AG04450 (cell line): ENCODE measurements at places on chromosomes 3 and 15.

DNA sequence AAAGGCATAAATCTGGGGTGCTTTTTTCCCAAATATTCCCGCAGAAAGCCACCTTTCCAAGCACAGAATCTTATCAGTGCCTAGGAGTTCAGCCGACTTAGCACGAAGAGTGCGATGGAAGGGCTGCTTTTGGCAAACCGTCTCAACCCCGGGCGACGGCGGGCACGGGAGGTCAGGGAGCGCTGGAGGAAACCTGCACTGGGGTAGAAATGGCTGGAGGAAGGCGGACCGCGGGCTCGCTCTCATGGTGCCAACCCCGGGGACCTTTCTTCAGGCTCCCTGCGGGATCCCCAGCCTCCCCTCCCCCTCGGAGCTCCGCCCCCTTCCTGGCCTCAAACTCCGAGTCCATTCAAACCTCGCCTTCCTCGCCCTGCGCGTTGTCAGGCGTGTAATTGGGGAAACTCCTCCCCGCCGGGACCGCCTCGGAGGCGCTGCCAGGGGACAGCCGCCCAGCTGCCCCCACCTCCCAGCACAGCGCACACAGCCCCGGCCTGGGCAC, at the start of gene GABRG3:
Gene GABRG3 (plus strand): TSS at position 470 of the 499 bp plus-strand sequence.
- no peak for DNase-seq

- no peak for DNase-seq
Measured at GRCh38 chr15:66039117-66039871, 170.0 kb downstream of the RAB11A start.

- no peak for DNase-seq
Measured at GRCh38 chr3:190077395-190078045, 43.2 kb downstream of the P3H2 start.

DNA sequence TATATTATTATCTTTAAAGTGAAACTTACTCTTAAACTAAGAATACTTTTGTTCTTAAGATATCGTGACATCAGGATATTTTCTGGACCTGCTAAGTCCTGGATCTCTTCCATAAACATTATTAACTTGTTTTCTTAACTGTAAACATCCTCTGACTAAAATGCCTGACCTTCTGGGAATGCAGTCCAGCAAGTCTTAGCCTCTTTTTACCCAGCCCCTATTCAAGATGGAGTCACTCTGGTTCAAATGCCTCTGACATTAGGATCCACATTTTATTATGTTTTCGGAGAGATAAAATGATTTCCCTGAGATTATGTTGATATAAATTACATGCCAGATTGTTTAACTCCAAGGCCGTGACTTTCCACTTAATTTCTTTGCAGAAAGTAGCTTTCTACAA, 37.6 kb downstream of the OSTN start:
- DNase-seq, result peak; percentile 36

DNA sequence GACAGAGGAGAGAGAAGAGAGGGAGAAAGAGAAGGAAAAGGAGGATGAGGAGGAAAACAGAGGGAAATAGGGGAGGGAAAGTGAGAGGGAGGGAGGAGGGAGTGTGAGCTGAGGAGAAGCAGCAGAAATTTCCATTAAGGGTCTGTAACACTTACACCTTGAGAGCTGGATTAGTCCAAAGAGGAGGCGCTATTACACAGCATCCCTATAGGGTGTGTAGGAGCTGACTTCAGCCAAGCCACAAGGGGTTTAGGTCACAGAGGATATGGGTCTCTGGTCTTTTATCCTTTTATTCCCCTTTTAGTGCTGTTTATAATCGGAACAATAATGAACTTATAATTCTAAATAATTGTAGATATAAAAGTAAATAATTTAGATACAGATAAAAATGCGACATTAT, 230.4 kb downstream of the GABRG3 start:
- DNase-seq, result no peak

DNA sequence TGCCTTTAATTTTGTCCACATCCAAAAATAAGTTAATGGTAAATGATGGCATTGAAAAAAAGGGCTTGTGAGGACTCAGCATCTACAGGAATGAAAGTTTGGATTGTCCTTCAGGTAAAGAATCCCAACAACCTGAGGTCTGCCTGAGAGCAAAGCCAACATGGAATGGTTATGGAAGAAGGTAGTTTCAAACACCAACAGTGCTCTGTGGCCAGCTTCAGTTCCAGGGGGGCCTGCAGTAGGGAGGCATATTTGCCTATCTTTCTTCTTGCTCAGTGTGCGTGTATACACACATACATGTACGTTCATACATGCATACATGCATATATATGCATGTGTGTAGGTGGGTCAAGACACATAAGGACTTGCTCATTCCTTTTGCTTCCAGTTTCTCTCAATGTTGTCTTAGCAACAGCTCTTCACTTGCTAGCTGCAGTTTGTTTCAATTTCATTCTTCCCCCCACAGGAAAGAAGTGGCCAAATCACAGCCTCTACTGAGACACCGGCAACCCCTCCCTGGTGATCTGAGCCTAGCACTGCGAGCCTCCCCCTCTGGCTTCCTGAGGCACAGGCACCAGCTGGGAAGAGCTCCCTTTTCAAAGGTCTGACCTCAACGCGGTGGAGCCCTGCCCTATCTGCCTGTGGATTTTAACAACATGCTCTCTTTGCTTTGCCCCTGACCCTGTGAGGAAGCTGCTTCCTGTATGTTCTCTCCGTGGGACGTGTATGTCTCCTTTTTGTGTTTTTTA, 146.2 kb downstream of the KLF13 start:
- no peak for DNase-seq

DNA sequence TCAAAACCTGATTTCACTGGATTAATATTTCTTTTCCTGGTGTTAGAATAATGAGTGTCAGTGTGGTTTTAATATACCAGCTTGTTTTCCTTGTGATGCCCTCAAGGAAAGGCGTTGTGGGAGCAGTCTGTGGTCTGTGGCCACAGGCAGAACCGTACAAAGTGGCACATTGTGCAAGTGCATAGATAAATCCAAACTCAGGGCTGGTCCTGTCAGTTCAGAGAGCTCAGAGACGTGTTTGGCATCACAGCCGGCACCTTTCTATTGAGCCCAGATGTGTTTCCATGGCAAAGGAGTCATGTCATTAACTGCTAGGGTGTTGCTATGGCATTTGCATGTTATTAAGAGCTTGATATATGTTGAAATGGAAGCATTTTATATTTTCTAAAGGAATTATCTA, 289.9 kb upstream of the RASGRP1 start:
- no peak for DNase-seq

- DNase-seq, result no peak
Measured at GRCh38 chr3:46716461-46717441, 918 bp downstream of the PRSS50 start.

DNA sequence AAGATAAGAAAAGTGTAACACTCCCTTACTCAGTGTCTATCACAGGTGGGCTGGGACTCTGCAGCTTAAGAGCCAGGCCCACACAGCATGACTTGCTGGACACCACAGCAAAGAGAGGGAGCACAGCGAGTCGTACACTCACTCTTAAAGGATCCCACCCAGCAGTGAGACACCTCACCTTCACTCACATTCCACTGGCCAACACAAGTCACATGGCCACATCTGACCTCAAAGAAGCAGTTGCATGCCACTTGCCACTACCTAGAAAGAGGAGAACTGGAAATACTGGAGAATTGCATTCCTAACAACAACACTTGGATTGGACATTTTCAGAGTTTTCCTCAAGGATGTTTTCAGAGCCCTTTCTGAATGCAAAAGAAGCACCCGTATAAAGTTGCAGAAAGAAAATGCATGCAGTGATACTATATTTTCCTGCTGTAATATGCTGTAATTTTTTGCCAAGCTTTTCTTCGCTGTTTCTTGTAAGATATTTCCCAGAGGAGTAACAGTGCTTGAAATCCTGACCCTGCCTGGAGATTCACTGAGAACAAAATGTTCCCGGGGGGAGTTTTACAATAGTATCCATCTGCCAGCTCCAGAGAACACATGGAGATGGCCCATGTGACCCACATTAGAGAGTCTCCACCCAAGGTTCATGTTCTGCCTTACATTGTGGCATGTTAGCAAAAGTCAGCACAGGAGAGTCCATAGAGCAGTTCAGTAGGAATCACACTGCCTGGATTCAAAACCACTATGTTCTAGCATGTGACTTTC, 42.2 kb downstream of the TRIM42 start:
- DNase-seq, result no peak
